ENCODE measurements at places on chromosomes 1 and 21.
A peak's percentile ranks its signal among the peaks of the same experiment; 100 is the strongest.

- DNase-seq: no peak
Observed at GRCh38 chr1:222909586-222909985, 94.7 kb downstream of the DISP1 start.

- DNase-seq: no peak
Observed at GRCh38 chr21:28674763-28675162, 317.9 kb downstream of the LTN1 start.

GRCh38 chr1:158077411-158078256, 84.2 kb downstream of the KIRREL1 start:
- DNase-seq: no peak

DNA sequence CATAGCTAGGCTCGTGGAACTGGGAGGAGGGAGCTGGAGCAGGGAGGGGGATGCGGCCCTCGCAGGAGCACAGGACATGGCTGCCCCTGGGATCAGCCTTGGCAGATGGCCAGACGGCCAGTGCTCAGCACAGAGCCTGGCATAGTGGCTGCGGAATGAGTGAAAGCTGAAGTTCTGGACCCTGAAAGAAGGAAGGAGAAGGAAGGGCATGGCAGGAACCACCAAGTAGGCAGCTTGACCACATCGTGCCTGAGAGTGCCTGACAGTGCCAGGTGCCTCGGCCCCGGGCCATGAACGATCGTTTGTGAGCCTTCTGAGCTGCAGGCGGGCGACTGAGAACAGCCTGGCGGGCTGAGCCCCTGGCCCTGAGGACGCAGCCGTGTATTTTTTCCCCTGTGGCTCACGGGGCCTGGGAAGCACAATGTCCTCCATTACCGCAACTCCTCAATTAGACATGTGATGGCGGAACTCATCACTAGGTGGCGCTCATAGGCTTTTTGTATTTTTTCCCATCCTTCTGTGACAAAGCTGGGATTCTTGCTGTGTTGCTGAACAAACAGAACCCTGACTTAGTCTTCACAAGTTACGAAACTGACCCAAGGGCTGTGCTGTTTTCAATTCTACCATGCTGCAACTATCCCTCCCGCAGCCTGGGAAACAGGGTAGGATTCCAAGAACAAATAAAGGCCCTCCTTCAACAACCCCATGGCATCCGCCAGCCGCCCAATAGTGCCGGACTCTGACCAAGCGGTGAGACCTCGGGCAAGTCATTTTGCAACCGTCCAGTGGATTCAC, 29.9 kb upstream of the TMEM61 start:
- peak; percentile 90 for DNase-seq

DNA sequence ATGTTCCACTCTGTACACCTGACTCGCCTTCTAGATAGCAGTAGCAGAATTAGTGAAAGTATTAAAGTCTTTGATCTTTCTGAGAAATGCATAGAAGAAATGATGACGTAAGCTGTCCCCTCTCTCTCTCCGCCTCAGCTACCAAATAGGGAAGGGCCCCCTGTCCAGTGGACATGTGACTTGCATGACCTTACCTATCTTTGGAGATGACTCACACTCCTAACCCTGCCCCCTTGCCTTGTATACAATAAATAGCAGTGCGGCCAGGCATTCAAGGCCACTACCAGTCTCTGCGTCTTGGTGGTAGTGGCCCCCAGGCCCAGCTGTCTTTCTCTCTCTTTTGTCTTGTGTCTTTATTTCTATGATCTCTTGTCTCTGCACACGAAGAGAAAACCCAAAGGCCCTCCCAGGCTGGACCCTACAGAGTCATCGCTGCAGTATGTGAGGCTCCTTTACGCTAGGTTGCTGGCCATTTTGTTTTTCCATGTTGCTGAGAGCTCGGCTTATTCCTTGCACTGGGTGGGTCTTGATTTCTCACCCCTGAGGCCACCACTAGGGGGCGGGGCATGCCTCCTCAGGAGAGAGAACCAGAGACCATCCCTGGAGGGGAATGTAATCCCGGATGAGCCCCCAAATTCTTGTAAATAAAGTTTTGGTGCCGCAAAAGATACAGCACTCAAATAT, 16.0 kb upstream of the ZBTB8B start:
- peak; percentile 19 for DNase-seq
